ENCODE measurements at places on chromosomes 4 and X.

DNA sequence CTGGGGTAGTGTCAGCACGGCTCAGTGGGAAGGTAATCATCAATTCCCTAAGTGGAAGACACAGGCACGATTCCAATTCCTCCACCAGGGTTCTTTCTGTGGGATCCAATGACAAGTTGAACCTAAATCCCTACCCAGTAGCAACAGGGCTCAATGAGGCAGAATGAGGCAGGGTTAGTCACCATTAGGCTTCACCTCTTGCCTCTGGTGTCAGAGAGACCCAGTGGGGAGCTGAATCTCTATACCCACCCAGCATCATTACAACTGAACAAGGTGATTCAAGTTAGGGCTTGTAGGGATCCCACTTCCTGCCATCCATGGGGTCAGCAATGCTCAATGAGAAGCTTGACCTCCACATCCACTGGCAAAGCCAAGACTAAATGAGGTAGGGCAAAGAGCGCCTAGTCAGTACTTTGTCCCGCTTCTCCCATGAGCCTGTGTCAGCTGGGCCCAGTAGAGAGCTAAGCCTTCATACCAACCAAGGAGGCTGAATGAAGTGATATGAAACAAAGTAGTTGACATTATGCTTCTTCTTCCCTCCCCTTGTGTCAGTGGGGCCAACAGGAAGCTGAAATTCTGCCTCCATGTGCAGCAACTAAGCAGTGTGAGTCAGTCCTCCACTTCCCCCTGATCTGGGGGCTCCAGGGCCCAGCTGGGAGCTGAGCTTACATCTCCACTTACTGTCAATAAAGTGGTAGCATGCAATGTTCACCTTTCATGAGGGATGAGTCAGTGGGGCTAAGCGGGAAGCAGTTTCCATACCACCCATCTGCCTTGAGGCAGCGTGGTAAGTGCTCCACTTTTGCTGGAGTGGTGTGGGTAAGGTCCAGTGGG, 36.4 kb upstream of the RBM41 start:
- DNase-seq = peak; percentile 28

DNA sequence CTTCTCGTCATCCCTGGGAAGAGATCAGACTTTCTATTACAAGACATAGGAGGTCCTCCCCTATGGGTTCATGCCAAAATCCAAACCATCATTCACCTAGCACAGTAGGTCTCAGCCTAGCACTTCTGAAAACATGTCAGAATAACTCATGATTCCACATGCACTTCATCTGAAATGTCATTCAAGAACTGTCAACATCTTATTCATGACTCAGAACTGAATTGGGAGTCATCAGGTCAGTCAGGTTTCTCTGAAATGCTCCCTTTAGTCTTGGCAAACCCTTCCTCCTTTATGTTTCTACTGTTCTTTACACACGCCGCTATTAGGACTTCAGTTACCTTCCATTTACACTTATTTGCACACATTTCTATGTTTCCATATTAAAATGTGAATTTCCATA, 67.2 kb downstream of the ANTXR2 start:
- DNase-seq = no peak

DNA sequence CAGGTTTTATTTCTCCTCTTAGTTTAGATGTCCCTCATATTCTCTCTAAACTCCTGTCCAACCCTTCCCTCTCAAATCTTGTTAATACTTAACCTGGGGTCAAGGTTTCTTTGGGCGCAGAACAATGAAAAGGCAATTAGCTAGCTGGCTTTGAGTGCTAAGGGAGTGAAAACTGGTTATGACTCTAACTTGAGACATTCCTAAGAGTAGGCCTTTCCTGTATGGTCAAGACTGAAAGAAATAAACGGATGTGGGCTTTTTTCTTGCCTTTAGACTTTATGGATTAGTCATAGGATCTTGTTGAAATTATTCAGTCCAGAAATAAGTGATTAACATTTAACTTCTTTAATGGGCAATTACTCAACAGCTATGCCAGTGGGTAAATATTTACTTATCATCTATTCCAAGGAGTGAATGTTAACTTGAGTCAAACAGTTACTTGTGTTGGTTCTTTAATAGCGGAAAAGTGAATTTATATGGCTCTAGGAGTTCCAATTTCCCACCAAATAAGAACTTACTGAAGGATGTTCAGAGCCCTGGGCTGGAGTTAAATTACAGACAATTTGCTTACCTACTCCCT, 141.7 kb upstream of the SCML1 start:
- DNase-seq = no peak

DNA sequence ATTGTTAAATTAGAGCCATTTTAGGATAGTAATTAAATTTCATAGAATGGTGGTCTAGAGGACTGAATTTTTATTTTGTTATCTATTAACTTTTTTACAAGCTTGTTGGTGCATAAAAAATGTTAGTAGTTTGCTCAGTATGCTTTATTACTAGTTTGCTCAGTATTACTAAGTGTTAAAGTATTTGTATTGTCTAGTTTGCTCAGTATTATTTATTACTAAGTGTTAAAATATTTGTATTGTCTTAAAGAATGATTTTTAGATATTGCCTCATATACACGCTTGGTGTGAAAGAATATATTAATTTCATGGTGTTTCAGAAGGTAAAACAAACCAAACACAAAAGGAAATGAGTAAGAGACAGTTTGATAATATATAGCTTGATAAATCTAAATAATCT, 268.4 kb upstream of the MAGEB18 start:
- DNase-seq = no peak

- DNase-seq = no peak
Measured at GRCh38 chr4:137541181-137541580, 8.9 kb upstream of the PCDH18 start.

DNA sequence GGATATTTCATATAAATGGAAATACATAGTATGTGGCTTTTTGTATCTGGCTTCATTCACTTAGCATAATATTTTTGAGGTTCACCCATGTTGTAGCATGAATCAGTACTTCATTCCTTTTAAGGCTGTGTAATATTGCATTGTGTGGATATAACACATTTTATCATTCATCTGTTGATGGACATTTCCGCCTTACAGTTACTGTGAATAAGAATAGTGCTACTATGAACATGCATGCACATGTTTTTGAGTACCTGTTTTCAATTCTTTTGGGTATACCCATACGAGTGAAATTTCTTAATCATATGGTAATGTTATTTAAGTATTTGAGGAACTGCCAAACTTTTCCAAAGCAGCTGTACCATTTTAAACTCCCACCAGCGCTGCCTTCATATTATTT, 539.6 kb upstream of the DIPK2B start:
- DNase-seq = no peak

GRCh38 chrX:154539077-154539476, 7.6 kb downstream of the G6PD start:
- no peak for DNase-seq

GRCh38 chr4:15702941-15703403, at the start of gene BST1:
BST1 (plus strand) TSS chr4:15703065; CDS start chr4:15703145, 80 bp downstream.
- DNase-seq = no peak

DNA sequence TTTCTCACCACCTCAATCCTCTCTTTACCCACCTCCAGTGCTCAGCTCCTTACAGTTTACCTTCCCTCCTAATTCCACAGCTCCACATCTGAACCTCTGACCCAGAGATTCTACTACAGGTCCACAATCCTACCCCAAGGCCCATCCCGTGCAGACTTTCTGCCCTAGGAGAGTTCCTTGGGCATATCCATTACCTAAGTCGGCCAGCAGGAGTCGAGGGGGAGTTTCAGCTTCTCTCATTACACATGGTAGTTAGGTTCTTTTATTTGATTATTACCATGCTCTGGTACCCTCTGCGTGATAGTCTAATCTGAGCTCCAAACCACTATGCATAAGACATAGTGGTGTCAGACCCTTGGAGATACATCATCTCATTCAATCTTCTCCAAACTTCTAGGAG, 117.9 kb downstream of the SH3RF1 start:
- no peak for DNase-seq

- DNase-seq = no peak
Measured at GRCh38 chr4:142929526-142929925, 83.4 kb upstream of the INPP4B start.

- DNase-seq = no peak
Measured at GRCh38 chrX:136636121-136636520, 11.8 kb upstream of the CD40LG start.

DNA sequence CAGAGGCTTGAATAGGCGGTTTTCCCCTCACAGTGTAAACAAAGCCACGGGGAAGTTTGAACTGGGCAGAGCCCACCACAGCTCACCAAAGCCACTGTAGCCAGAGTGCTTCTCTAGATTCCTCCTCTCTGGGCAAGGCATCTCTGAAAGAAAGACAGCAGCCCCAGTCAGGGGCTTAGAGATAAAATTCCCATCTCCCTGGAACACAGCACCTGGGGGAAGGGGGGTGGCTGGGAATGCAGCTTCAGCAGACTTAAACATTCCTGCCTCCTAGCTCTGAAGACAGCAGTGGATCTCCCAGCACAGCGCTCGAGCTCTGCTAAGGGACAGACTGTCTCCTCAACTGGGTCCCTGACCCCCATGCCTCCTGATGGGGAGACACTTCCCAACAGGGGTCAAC, 44.0 kb upstream of the USP38 start:
- DNase-seq = no peak

GRCh38 chr4:46185766-46186165, 61.9 kb upstream of the GABRG1 start:
- DNase-seq = no peak

DNA sequence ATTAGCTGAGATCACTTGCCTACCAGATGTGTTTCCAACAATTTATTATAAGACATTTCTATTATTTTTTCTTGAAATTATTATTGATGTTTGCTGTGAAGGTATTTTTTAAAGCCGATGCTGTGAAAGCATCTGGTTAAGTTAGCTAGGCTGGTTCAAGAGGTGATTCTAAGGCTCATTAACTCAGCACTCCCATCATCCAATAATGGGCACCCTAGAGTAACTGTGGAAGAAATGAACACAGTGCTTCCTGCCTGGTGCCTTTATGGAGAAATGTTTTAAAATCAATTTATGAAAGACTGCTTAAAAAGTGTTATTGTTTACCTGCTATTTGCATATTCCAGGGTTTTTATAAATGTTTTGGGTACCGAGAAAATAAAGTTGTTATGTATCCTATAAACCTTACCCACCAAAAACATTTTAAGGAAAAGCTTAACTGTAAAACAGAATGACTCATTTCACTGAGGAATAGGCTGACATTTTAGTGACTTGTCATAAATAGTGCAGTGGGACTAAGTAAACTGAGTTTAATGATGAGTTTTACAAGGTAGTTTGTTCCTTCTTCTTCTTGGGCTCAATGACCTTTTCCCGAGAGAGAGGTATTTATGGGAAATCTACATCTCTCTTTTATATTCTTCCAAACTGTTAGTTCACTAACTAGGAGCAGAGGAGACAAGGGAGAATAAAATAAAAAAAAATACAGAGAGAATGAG, 310.0 kb upstream of the AADAT start:
- DNase-seq = no peak

- peak; percentile 66 for DNase-seq
Measured at GRCh38 chrX:64204701-64205440, 637 bp downstream of the AMER1 start.

DNA sequence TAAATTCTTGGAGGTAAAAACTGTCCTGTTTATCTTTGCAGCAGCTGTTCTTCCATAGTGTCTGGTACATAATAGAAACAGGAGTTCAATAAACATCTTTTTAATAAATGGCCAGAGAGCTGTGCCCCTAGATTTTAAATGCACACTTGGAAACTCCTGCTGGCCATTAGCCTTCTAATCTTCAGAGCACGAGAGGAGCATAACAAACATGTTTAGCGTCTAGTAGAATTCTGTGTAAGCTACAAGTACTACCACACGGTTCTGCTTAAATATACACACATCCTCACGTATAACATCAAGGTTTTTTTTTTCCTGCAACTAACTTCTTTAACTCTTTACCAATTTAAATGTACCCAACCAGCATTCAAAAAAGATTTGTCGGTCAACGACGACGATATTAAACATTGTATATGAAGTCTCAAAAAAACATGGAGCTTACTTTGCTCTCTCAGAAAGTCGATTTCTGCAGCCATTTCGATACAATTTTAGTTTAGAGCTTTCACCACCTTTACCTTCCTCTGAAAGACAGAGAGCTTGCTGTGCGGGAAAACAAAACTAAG, 628 bp downstream of the SCLT1 start:
- DNase-seq = no peak

GRCh38 chrX:154600759-154601374, 15.9 kb downstream of the CTAG1A start:
- no peak for DNase-seq

- DNase-seq = no peak
Measured at GRCh38 chr4:147626903-147627302, 9.7 kb downstream of the TMEM184C start.

- DNase-seq = peak; percentile 43
Measured at GRCh38 chr4:76641351-76641750, 206.3 kb downstream of the SHROOM3 start.

GRCh38 chr4:55184600-55185523, 59.5 kb upstream of the KDR start:
- peak; percentile 14 for DNase-seq

DNA sequence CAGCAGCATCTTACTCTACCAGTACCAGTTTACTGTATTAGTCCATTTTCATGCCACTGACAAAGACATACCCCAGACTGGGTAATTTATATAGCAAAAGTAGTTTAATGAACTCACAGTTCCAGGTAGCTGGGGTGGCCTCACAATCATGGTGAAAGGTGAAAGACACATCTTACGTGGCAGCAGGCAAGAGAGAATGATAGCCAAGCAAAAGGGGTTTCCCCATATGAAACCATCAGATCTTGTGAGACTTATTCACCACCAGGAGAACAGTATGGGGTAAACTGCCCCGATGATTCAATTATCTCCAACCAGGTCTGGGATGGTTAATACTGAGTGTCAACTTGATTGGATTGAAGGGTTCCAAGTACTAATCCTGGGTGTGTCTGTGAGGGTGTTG, 69.3 kb downstream of the YIPF6 start:
- no peak for DNase-seq

DNA sequence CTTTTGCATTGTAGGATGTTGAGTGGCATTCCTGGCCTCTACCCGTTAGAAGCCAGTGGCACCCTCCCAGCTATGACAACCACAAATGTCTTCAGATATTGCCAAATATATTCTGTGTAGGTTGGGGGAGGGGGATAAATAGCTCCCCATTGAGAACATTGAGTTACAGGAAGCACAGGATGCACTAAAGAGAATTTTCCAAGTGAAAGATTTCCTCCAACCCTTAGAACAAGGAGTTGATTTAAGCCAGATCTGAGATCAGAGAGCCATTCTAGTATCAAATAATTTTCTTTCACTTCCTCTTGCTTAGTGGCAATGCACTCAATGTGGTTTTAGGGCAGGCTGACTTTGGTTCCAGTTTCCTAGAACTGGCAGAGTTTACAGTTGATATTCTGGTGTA, 436.6 kb downstream of the C4orf33 start:
- DNase-seq = no peak

DNA sequence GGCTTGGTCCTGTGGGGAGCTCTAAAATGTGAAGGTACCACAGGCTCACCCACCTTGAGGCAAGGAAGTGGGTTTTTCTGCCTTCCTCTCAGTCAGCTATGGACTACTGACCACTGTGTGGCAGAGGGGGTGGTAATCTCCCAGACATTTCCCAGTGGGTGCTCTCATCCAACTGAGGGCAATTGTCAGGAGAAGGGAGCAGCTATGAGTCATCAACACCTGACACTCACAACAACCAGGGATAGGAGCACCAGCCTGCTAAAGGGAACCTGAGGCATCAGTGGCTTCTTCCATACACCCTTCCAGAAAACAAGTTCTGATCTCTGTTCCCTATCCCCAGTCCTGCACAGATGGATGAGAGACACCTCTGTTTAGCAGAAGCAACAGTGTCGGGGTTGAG, 468.8 kb downstream of the BCOR start:
- DNase-seq = no peak

All from NCI-H1436 (cell line).